ENCODE measurements at places on chromosomes 13 and 19. TPM values are rescaled to one million over a fixed set of nuclear protein-coding genes. Genes with fewer than 3 reads are reported as not detected.

BABAM1 gene
- 165 TPM for total RNA-seq

KLK12 gene
- total RNA-seq: not detected

DHX34 gene
- 20.4 TPM for total RNA-seq

FAM83E gene
- not detected for total RNA-seq

TMEM255B gene
- 22.0 TPM for total RNA-seq

GARIN5A gene
- total RNA-seq: not detected

PLIN5 gene
- 0.07 TPM for total RNA-seq

GAS6 gene
- 27.9 TPM for total RNA-seq
